ENCODE measurements at places on chromosomes 12 and 14.

DNA sequence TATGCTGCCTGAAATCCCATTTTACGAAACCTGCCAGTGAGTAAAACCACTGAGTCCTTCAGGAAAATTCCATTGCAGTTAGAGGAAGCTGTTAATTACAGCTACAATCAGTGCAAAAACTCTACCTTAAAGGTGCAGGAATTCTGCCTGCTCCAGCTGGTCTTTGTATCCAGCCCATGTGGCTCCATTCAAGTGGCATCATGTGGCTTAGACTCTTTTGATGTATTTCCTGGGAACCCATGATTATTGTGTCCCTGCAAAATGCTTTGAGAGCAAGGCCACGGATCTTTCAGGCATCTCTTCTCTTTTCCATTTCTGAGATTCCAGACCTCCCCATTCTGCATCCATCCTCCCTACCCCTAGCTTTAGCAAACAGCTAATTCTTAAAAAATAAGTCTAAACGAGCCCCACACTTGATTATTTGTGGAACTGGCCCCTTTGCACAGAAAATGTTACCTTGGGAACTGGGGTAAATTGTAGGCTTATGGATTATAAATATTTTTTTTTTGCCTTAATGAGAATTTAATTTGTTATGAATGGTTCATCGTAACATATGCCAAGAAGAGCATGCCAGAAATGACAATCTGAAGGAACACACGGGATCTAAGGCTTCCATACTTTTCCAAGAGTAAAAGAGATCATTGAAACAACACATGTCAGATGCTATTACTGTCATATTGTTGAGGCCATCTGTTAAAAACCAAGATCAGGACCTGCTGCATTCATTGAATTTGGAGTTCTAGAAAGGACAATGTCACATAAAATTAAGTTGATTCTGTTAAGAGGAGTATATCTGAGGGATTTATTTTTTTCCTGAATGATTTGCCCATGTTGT lies 144.6 kb downstream of the TPH2 start:
- DNase-seq, result no peak

DNA sequence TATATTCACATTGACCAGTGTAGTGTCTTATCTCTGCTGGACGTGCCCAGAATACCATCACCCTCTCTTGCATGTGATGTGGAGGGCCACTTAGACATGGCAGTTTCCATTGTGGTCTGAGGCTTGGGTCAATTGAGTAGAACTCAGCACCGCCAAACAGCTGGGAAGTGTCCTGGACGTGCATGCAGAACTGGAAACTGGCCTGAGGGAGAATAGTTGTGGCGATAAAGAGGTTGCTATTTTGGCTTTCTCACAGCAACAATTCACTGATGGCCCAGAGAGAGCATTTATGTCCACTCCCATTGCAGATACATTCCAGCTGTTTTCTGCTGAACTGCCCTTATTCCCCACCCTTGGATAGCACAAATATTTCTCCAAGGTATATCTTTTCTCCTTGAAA lies 210.1 kb upstream of the DAAM1 start:
- no peak for DNase-seq

DNA sequence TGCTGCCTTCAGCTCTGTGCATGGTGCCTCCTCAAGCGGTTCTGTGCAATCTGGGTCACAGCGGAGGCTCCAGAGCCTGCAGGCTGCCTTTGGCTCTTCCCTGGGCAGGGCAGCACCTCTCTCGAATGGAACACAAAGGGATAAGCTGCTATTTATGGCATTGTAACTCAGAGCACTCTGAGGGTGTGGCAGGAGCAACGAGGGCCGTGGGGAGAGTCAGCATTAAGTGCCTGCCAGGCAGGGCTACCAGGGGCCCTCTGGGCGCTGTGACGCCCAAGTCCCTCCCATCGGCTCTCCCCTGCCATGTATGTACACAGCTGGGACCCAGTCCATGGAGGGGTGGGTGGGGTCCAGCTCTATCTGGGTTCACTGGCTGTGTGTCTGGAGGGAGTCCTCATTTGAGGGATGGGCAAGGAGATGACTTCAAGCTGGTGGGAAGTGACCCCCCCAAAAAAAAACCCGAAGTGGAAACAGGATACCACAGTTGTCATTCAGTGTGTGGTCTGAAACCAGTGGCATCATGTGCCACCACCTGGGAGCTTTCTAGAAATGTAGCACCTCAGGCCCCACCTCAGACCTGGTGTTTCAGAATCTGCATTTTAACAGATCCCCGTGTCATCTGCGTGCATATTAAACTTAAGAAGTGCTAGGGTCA lies 44.0 kb upstream of the OAS1 start:
- DNase-seq, result no peak

DNA sequence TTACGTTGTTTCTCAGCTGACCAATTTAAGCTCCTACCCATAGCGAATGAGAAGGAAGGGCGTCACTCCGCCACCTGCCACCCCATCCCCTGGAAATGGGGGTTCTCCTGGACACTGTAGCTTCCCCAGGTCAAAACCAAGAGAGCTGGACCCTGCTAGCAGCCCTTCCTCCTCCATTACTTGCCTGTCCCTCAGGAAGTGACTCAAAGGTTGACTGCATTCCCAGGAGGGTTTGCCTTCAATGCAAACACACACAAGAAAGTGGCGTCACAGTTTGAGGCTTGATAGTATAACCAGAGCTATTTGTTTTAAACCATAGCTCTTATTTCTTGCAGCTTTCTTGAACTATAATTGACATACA lies 79.1 kb downstream of the KCNK13 start:
- DNase-seq, result no peak

- DNase-seq, result no peak
Observed at GRCh38 chr12:116441292-116441691, 117.9 kb upstream of the MAP1LC3B2 start.

DNA sequence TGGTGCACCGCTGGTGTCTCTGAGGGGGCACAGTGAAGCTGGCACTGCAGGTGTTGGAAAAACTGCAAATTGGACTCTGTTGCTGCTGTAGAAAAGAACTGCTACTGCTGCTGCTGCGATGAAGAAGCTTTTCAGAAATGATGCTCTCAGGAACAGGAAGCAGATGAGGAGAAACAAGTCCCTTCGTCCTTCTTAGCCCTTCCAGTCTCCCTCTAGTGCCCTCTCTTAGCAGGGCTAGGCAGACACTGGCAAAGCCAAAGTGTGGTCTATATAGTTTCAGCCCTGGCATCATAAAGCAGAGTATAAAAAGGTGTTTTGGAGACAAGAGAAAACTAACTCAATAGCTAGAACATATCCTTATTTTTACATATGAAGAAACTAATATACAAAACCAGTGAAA lies 174.5 kb downstream of the MYRFL start:
- peak; percentile 54 for DNase-seq

- no peak for DNase-seq
Observed at GRCh38 chr12:47350062-47350408, 270.3 kb upstream of the AMIGO2 start.

GRCh38 chr12:95208678-95209077 lies 8.6 kb downstream of the FGD6 start:
- no peak for DNase-seq

GRCh38 chr14:55600784-55601561 lies 21.0 kb downstream of the KTN1 start:
- no peak for DNase-seq

- no peak for DNase-seq
Observed at GRCh38 chr12:5243014-5243413, 188.9 kb upstream of the NTF3 start.

GRCh38 chr14:61116369-61116768 lies 135.3 kb downstream of the SLC38A6 start:
- no peak for DNase-seq

GRCh38 chr12:110543252-110543959 lies 39.7 kb downstream of the PPTC7 start:
- no peak for DNase-seq

DNA sequence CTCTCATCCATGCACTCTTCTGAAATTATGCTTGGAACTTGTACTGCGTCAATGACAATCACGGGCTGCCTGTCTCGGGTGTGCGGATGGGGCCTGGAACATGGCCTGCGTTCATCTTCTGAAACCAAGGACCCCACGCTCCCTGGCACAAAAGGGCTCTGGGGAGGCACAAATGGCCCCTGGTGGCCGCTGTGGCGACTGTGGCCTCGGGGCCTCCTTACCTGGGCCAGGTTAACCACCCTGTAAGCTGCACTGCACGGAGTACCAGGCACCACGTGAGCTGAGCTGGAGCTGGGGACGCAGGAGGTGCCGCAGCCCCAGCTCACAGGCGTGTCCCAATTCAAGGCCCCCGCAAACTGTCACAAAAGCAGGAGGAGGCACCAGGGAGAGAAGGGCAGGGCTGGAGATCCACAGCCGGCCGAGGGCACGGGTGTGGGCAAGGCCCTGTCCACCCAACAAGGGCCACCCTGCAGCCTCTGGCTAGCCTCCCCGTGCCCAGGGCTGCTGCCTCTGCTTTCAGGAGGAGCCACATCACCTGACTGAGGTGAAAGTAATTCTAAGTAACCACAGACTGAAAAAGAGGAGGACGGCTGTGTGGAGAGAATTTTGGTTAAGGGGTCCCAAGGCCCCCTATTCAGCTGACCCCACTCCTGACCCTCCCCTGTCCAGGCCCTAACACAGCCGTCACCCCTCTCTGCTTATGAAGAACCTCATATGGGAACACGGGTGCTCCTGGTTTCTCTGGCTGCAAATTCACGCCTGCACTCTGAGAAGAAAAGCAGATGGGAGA lies 61.1 kb upstream of the GALNT9 start:
- DNase-seq, result no peak

DNA sequence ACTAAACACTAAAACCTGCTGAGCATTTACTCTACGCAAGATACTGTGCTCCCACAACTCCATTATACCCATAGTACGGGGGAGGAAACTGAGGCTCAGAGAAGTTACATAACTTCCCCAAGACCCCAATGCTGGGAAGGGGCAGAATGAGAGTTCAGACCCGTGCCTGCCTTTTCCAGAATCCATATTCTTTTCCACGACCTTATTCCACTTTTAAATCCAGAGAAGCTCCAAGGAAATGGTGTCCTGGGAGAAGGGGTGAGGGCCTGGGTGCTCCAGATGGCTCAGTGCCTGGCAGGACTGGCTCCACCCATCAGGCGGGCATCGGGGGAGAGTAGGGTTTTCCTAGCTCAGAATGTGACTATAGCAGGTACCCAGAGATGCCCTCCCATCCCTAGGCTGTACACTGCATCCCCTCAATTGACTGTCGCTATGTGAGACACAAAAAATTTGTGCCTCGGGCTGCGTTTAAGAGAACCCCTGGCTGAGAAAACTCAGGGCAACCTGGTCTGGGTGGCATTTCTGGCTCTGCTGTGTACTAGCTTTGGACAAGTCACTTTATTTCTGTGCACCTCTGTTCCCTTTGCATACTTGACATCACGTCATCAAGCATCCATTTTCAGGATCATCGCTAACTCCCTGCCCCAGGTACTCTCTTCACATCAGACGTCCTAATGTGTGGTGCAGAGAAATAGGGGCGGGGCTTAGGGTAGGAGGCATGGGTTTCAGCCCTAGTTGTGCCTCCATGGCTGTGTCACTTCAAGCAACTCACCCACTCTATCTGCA lies 11.6 kb upstream of the IQSEC3 start:
- no peak for DNase-seq

DNA sequence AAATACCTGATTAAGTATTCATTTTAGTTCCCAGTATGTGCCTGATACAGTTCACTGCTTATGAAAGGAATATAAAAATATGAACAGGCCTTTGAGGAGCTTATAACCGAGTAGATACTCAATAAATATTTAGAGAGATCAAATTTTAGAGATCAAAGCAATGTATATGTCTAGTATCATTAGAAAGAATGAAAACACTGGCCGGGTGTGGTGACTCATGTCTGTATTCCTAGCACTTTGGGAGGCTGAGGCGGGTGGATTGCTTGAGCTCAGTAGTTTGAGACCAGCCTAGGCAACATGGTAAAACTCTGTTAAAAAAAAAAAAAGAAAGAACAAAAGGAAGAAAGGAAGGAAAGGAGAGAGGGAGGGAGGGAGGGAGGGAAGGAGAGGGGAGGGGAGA lies 113.2 kb upstream of the EEA1 start:
- no peak for DNase-seq

GRCh38 chr14:22178333-22178839 lies 410.6 kb downstream of the DAD1 start:
- DNase-seq, result no peak

DNA sequence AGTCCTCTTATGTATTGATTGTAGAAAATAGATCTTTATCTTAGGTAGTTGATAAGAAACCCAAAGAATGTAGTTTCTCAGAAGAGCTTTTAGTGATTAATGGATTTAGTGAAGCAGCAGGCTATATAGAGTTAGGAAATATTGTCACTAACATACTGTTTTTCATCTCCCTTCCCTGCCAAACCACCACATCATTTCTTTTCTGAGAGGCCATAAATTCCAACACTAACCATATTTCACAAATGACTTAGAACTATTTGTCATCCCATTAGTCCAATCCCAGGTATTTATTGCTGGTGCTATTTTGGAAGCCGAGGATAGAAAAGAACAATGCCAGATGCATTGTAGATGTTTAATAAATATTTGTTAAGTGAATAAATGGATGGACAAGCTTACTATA lies 185.7 kb downstream of the KICS2 start:
- DNase-seq, result no peak

- no peak for DNase-seq
Observed at GRCh38 chr14:104249706-104250105, 111.3 kb downstream of the KIF26A start.

GRCh38 chr12:47721431-47721973 lies 3.8 kb downstream of the ENDOU start:
- no peak for DNase-seq

DNA sequence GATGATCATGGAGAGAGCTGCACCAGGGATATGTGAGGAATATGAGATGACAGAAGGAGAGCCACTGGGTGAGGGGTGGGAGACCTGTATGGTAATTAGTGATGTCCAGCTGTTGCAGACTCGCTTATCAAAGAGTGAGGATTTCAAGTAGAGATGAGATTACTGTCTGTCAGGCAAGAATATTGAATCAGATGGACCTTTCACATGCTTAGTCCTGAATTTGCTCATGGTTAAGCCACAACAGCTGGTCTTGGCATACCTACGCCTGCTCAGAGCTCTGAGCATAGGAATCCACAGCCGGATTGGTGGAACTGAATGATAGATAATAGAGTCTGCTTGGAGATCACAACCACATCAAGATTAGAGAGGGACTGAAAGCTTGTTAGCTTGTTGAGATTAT lies 115.2 kb upstream of the ARHGAP5 start:
- DNase-seq, result no peak

GRCh38 chr12:132171293-132171967 lies 27.2 kb downstream of the NOC4L start:
- DNase-seq, result no peak

GRCh38 chr14:94127330-94127729 lies 2.1 kb downstream of the IFI27L2 start:
- DNase-seq, result no peak

DNA sequence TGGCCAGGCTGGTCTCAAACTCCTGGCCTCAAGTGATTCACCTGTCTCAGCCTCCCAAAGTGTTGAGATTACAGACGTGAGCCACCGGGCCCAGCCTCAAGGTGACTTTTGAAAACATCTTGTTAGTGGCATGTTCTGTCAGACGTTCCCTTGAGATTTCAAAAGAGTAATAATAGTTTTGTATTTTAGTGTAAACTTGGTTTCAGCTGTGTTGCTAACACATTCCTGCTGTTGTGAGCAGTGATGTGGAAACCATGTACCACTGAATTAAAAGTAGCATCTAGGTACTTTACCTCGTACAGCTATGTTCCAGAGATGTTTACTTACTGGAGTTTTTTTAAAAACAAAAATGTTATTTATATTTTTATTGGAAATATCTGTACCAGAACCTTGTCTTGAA lies 111.3 kb downstream of the AEBP2 start:
- no peak for DNase-seq

All from COR-L47 (cell line).